ENCODE measurements at places on chromosomes 11 and 22.

- no peak for DNase-seq
These were observed 19.2 kb upstream of the FNBP4 start for GRCh38 chr11:47786373-47786772.

DNA sequence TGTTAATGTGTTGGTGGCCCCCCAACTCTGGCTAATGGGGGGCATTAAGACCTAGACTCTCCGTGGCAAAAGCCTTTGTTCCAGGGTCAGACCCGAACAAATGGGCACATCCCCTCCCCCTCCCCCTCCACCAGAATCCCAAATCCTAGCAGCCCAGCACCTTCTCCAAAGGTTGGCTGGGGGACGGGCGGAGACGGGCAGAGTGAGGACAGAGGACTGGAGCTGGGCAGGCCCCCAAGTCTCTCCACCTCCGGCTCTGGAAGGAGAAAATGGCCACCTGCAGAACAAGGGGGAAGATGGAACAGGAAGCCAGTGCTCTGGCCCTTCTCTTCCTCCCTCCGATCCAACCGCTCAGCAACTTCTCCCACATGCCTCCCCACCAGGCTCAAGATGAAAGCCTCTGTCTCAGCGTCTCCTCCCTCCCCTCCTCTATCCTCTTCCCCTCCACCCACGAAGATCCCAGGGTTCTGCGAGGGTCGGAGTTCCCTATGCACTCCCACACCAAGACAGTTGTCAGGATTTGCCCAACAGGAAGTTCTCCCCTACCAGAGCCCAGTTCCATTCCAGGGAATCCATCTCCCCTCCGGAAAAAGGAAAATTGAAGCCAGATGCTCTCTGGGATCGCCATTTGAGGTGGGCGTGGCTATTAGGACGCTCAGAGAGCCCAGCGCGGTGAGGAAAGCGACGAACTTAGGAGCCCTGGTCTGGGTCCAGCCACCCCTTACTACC lies 20.1 kb downstream of the ADA2 start:
- DNase-seq, result no peak

DNA sequence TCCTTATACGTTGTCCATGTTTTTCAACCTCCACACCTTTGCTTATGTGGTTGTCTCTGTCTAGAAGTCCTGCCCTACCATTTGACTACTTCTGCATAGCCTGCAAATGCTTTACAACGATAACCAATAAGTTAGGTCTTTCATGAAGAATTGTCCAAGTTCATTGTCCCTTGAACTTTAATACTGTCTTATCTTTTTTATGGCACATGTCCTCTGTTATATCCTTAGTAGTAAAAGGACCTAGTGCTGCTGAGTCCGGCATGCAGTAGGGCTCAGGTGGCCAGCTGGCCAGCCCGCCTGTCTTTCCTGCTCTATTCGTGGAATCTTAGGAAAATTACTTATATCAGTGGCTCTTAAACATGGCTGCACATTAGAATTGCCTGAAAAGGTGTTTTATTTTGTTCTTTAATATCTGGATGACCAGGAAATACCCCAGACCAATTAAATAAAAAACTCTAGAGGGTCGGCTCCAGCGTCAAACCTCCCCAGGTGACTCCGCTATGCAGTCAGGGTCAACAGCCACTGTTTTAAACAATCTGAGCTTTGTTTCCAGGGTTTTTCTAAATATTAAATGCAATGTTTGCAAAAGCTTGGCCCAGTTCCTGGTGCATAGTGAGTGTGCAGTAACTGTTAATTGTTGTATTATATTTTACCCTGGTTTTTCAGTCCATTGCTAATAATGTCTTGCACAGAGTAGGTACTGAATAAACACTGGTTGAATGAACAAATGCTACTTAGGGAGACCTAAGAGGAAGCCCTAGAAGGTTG lies 64.6 kb upstream of the SESN3 start:
- no peak for DNase-seq

DNA sequence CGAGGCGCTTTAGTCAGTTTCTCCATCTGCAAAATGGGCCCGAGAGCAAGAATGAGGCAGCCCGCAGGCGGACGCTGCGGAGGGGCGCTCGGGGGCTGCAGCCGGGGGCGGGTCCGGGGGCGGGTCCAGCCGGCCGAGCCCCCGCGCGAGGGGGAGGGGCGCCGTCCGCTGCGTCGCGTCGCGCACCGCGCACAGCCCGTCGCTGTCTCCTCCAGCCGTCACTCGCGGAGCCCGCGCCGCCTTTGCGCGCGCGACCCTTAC lies 282 bp downstream of the PC start:
- peak; percentile 76 for DNase-seq

DNA sequence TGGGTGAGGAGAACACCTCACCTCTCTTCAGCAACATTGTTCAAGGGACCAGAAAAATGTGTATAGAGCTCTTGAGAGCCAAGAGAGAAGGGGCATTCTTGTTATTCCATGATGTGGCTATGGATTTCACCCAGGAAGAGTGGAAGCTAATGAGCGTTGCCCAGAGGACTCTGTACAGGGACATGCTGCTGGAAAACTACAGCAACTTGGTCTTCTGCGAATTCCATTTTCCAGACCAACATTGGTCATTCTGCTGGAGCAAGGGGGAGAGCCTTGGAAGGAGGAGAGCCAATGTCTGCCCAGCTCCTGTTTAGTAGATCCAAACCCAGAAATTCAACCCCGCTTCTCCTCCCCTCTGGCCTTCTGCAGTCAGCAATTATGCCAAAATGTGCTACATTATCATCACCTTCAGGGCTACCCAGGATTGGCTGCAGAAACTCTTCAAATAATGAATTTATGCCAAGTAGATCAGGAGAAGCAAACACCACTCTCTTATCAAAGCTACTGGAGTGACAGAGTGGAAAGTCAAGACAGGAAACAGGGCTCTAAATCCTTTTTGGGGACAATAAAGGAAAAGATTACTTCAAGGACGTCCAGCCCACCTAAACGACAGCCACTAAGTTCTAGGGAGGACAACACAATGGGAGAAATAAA lies 707.5 kb upstream of the LUZP2 start:
- no peak for DNase-seq

DNA sequence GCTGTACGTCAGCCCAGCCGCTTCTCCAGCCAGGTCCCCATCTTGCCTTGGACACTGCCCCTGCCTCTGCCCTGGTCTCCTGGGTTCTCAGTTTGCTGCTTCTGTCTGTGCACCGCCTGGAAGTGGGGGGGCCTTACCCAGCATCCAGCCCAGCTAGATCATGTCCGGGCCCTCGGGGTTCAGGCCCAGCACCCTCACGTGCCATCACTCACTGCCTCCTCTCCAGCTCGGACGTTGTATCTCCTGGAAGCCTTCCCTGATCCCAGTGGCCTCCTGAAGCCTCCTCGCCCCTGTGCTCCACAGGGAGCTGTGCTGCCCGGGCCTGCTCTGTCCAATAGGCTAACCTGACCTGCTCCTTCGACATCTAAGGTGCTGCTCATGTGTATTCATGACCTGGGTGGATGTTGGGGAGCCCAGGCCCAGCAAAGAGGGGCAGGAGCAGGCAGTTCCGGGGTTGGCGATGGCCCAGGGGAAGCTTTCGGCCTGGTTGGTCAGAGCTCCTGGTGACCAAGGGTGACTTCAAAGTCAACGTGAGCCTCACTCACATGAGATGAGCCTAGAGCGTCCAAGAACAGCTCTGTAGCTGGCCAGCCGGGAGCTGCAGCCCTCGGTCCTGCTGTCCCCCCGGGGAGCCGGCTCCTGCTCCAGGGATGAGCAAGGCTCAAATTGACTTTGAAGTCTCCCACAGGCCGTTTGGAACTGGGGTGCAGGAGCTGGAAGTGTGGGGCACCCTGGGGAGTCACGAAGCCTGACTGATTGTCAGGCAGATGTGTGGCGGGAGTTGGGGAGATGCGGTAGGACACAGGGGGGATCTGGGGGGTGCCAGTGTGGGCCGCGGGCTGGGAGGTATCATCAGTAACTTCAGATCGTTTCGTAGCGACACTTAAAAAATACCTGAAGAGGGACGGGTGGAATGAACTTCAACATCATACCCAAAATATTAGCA lies 5.2 kb upstream of the ASCL2 start:
- DNase-seq, result no peak

DNA sequence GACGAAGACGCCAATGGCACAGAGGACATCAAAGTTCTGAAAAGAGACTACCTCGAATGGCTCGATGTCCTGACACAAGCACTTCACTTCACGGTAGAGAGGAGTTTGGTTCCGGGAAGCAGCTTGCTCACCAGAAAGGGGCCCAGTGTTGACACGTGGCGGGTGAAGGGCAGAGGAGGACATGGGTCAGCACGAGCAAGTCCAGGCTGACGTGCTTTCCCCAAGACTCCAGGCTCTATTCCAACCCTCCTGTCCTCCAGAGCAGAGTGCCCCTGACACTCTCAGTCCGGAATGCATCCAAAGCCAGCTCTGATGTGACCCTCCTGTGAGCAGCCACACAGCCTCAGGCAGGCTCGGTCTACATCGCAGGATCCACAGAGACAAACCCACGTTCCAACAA lies 77.5 kb upstream of the BID start:
- no peak for DNase-seq

DNA sequence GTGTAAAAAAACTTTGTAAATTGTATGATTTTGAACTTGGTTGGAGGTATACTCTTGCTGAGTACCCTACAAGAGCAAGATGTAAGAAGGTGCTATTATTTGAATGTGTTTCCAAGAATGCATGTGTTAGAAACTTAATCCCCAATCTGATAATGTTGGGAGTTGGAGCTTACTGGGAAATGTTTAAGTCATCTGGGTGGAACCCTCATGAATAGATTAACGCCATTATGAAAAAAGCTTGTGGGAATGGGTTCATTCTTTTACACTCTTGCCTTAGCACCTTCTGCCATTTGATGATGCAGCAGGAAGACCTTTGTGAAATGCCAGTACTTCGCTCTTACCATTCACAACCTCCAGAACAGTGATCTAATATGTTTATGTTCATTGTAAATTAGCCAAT lies 498.3 kb downstream of the TMEM135 start:
- no peak for DNase-seq

- DNase-seq, result no peak
These were observed 242.0 kb downstream of the TENM4 start for GRCh38 chr11:79198898-79199250.

GRCh38 chr11:35717043-35717442 lies 54.5 kb downstream of the TRIM44 start:
- DNase-seq, result no peak
